Stimulated activated CD4-positive, alpha-beta T cell treated with anti-CD3 and anti-CD28 coated beads, Interleukin-4, amount 100 ng/mL, for 48 hours (primary cell): ENCODE measurements at places on chromosomes 5 and 9.
A peak's percentile ranks its signal among the peaks of the same experiment; 100 is the strongest.

DNA sequence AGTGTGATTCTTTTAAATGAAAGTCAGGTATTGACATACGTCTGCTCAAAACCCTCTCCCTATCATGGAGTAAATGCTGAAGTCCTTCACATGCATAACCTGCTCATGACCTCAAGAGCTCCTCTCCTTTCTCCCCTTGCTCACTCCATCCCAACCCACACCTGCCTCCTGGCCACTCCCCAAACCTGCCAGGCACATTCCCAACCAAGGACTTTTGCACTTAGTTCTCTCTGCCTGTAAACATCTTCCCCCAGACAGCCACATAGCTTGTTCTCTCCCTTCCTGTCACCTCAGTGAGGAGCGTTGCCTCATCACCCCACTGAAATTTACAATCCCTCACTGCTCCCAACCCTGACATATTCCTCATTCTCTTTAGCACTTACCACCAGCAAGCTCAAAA is 8.7 kb downstream of the SETD9 start:
- DNase-seq = no peak

GRCh38 chr5:132979367-132979940 is 16.0 kb upstream of the AFF4 start:
- DNase-seq = no peak

GRCh38 chr5:114097570-114097969 is 264.3 kb upstream of the KCNN2 start:
- no peak for DNase-seq

DNA sequence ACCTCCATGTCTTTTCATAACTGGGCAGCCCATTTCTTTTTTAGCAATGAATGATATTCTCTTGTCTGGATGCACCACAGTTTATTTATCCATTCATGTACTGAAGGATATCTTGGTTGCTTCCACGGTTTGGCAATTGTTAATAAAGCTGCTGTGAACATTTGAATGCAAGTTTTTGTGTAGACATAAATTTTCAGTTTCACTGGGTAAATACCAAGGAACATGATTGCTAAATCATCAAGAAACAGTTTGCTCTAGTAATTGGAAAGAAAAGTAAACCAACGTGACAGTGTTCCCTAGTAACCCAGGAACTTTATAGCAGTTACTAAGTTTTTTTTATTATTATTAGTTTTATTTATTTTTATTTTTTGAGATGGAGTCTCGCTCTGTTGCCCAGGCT is 100.4 kb downstream of the VPS13A start:
- DNase-seq = no peak

GRCh38 chr5:109496112-109496511 is 86.3 kb upstream of the PJA2 start:
- no peak for DNase-seq

- DNase-seq = no peak
Observed at GRCh38 chr5:55597014-55597981, 62.5 kb upstream of the PLPP1 start.

GRCh38 chr5:139946006-139946405 is 97.1 kb downstream of the NRG2 start:
- no peak for DNase-seq

DNA sequence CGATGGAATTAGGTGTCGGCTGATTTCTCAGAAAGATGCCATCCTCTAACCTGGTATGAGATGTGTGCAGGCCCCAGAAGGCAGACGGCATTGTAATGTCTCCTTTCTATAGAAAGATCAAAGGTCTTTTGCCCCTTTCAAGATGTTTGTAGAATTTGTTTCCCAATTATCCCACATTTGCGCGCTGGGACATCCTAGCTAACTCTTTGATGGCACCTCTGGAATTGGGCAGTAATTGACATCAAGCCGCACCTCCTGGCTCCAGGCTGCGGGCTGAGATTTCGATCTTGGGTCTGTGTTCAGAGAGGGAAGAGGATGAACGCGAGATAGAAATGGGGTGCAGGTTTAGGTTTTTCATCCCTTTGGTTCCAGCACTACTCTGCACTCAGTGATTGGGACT is 84.8 kb upstream of the LMX1B start:
- DNase-seq = no peak

DNA sequence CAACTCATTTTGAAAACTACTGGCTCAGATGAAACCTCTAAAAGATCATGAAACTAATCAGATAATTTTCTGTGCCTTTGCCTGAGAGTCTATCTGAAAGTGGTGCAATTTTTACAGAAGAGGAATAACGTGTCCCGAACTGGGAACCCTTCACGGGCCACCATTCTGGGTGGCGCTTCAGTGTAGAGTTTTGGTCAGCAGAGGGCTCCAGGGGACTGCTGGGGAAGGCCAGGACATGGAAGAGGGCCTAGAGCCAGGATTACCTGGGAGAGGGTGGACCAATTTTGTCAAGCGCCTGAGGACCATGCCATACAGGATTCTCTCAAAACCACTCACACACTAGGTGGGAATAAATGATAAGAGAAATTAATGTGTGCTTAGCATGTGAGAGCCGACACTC is 49.7 kb upstream of the PLEKHG4B start:
- no peak for DNase-seq

GRCh38 chr9:115046824-115047223 is 71.1 kb downstream of the TNC start:
- no peak for DNase-seq

GRCh38 chr9:130782886-130783530 is 52.0 kb upstream of the ABL1 start:
- DNase-seq = no peak

GRCh38 chr9:135608294-135608998 is 30.9 kb downstream of the GLT6D1 start:
- no peak for DNase-seq

DNA sequence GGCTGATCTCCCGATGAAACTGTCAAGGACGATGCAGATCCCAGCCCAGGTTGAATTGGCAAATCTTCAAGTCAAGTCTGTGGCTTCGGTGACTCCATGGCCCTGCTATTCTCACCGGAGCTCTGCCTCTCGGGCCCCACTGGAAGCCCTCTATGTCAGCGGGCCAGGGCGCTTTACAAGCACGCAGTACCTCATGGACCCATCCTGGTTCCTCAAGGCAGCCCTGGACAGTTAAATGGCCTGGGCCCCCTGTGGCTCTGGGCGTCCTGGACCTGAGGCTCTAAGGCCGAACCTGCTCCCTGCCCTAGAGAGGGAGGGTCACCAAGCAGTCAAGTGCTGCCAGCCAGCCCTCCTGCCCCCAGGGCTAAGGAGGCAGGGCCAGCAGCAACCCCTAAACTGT is 45.3 kb downstream of the STC2 start:
- DNase-seq = no peak

DNA sequence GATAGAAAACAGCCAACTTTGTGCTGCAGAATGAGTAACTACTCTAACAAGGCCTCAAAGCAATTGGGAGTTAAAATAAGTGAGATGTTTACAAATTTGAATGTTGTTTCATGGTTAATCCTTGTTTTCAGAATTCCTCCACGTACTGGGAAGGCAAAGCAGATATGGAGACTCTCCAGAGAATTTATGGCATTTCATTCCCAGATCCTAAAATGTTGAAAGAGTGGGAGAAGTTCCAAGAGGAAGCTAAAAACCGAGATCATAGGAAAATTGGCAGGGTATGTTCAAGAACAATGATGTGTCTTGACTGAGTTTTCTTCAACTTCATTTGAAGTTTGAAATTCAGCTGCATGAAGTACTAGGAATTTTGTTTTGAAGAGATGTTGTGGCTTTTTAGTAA is 16.4 kb downstream of the TARS1 start:
- DNase-seq = no peak

- no peak for DNase-seq
Observed at GRCh38 chr5:74596927-74597326, 43.6 kb downstream of the ENC1 start.

DNA sequence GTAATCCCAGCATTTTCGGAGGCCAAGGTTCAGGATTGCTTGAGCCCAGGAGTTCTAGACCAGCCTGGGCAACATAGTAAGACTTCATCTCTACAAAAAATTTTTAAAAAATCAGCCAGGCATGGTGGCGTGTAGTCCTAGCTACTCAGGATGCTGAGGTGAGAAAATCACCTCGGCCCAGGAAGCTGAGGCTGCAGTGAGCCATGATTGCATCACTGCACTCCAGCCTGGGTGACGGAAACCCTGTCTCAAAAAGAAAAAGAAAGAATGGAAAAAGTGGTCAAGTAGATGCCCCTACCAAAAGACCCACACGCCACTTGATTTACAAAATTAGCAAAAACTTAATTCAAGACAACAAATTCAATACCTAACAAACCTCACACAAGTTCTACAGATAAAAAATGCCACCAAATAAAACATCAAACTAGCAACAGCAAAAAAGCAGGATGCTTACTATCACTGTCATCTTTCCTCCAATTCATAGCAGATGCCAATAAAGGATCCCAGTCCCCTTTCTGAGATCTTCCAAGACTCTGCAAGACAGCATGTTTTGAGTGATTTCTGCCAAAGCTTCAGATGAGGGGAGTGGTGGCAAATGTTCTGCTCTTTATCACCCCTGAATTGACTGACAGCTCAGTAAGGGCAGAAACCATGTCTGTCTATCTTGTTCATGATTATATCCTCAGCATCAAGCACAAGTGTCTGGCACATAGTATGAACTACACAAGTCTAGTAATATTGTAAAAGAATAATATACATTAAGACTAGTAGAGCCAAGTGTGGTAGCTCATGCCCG is 34.2 kb upstream of the TESK1 start:
- DNase-seq = peak; percentile 30

DNA sequence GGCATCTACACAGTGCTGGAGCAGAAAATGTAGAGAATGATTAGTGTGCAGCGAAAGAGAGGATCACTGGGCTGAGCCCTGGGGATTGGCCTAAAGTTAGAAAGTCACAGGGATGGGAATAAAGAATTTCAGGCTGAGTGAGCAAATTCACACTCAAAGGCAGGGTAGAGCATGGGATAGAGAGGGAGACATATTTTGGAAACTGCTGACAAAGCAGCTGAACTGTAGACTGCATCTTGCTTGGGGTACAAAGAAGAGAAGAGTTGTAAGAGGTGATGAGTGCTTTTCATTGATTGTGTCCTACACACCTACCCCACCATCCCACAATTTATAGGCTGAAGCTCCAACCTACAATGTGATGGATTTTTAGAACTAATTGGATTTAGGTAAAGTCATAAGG is 677.8 kb downstream of the TAF11L14 start:
- no peak for DNase-seq

GRCh38 chr5:119019949-119020348 is 31.6 kb upstream of the DTWD2 start:
- no peak for DNase-seq

- DNase-seq = no peak
Observed at GRCh38 chr5:151880324-151880723, 44.3 kb downstream of the GLRA1 start.

DNA sequence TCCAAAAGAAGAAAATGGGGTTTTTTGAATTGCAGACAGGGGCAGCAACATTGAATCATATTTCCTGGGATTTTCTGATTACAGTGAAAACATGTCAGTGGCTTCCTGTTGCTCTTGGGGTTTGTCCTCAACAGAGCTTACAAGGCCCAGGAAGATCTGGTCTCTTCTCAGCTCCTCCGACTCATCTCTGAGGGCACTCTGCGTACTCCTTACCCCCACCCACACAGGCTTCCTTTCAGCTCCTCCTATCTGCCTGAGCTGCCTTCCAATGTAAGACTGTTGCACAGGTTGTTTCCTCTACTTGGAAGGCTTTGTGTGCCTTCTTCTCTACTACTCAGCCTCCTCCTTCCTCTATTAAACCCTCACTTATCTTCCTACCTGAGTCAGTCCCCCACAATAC is 245.1 kb upstream of the MEF2C start:
- DNase-seq = no peak

- DNase-seq = no peak
Observed at GRCh38 chr5:81398741-81399140, 4.8 kb upstream of the ACOT12 start.

DNA sequence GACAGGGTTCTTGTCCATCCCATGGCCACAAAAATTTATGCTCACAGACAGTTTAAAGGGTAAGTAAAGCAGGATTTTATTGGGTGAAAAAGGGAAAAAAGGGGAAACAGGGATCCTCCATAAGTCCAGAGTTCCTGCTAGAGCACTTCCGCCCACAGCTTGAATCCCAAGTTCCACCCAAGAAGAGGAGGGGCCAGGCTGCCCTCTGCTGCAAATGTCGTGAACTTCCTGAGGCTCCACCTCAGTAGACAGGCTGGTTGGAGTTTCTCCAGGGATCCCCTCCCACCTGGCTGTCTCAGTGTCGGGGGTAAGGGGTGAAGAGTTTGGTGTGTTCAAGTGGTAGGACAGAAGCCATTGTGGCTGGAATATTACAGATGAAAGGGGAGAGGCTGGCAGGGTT is 275.0 kb upstream of the SGCD start:
- DNase-seq = no peak

- no peak for DNase-seq
Observed at GRCh38 chr9:2291980-2292704, 277.0 kb downstream of the SMARCA2 start.

DNA sequence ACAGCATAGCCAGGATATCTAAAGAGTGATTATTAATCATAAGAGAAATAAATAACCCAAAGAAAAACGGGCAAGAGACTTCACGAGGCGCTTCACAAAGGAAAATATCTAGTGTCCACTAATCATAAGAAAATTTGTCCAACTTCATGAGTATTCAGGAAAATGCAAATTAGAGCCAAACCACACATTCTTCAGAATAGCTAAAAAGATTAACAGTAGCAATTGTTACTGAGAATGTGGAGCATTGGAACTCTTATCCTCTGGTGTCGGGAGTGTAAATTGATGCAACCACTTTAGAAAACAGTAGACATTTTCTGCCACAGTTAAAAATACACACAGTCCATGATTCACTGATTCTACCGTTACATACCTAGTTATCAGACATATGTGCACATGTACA is 145.7 kb downstream of the CWC27 start:
- no peak for DNase-seq

GRCh38 chr5:119385536-119386128 is 29.8 kb downstream of the TNFAIP8 start:
- DNase-seq = no peak

DNA sequence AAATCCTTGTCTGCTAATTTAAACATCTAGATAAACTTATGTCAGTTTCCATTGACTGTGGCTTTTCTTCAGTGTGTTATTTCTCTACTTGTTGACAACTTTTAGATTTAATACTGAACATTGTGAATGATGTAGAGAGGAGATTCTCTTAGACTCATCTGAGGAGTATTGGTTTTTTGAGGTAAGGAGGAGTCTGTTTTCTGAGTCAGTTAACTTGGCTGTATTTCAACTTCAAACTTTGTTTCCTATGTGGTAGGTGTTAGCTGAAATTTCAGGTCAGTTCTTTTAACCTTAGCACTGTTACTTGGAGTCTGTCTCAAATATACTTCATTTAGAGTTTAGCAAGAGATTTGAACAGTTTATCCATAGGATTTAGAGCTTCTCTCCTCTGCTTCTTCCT is 67.9 kb downstream of the XRCC4 start:
- no peak for DNase-seq

GRCh38 chr5:12616093-12616492 is 711.8 kb upstream of the CTNND2 start:
- DNase-seq = no peak

DNA sequence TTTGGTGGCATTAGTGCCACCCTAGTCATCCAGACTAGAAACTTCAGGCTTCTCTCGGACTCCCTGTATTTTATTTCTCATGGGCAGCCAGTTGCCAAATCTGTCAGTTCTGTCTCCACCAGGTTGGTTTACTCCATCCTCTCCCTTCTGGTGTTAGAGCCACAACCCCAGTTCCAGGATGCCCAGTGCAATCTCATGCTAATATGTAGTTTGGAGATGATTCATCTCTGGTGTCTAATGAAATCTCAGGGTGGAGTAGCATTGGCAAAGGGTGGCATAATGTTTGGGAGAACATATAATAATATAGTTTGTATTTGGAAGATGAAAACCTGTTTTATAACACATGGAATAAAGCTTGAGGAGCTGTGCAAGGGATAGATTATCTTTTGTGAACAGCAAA is 30.2 kb downstream of the SLC46A2 start:
- DNase-seq = no peak
